OCI-LY7 (cell line): ENCODE measurements at places on chromosomes 11 and 22.

DNA sequence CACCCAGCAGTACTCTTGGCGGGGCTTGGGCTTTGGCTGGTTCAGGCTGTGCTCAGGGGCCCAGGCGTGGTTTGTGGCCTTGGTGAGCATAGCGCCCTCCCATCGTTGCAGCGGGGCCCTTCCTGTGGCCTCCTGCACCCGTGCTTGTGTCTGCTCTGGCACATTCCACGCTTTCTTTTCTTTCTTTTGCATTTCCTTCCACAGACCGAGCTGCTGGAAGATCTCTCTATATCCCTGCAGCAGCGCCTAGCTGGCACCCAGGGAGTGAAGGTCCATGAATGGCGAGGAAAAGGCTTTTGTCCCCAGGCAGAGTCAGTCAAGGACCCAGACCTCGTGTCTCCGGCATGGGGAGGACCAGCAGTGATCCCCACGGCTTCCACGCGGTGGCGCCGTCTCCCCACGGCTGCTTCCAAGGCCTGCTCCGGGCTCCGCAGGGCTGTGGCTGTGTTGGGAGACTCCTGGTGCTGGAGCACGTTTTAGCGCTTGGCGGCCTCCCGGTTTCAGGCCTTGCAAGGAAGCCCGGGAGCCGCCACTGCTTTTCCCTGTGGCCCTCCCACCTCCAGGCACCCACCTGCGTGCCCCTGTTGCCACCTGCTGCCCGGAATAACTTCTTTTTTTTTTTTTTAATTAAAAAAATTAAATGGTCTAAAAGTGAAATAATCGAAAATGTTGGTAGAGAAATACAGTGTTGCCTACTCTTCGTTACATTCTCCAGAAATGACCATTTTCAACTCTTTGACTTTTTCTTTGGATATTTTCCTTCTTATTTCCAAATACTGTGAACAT lies 28.5 kb downstream of the GLB1L2 start:
- DNase-seq = peak; percentile 39

GRCh38 chr22:28909375-28909774 lies 26.0 kb downstream of the ZNRF3 start:
- no peak for DNase-seq

DNA sequence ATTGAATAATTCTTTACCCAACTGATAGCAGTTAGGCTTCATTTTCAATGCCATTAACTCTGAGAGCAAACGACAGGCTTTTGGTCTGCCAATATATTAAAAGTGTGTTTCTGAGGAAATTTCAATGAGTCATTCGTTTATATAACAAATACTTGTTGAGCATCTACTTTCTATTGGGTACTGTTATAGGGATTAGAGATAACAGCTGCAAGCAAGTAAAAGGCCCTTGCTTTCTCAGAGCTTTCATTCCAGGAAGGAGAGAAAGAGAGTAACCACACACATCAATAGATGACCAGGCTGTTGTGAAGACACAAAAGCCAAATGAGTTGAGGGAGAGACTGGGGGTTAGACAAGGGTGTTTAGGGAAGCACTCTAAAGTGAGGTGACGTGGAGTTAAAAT lies 35.7 kb downstream of the CD44 start:
- no peak for DNase-seq

GRCh38 chr11:76802621-76803020 lies 19.5 kb downstream of the TSKU start:
- no peak for DNase-seq

GRCh38 chr11:16097543-16097942 lies 258.8 kb downstream of the SOX6 start:
- DNase-seq = no peak

- no peak for DNase-seq
Observed at GRCh38 chr22:20141186-20142077, 9.4 kb downstream of the CCDC188 start.

DNA sequence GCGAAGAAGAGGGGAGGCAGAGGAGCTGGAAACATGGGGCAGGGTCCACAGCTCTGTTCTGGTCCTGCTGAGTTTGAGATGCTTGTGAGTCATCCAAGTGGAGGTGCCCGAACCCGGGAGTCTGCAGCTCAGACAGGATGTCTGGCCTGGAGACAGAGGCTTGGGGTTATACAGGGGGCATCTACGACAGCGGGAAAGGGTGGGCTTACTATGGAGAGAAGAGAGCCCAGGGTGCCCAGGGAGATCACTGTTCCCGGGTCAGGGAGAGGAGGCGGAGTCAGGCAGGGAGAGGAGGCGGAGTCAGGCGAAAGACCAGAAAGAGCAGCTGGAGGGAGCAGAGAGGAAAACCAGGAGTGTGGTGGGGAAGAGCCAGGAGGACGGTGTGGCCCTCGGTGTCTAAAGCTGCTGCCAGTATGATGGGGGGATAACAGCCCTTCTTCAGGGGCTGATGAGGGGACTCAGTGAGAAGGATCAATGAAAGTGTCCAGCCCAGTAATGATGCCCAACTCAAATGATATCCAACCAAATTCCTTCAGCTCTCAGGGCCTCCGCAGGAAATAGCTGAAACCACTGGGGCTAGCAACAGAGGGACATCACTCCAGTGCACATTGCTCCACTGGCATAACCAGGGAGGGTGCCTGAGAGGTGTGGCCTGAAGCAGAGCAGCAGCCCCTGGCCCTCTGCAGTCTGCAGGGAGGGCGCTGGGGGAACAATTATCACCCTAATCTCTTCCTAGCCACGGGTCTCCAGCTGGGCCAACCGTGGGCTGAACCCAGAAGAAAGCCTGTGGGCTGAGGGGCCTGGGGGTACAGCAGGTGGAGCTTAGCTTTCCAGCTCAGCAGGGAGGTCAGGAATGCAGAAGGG lies 2.6 kb upstream of the LTBP3 start:
- DNase-seq = no peak
